ENCODE measurements at places on chromosomes 4 and X.

DNA sequence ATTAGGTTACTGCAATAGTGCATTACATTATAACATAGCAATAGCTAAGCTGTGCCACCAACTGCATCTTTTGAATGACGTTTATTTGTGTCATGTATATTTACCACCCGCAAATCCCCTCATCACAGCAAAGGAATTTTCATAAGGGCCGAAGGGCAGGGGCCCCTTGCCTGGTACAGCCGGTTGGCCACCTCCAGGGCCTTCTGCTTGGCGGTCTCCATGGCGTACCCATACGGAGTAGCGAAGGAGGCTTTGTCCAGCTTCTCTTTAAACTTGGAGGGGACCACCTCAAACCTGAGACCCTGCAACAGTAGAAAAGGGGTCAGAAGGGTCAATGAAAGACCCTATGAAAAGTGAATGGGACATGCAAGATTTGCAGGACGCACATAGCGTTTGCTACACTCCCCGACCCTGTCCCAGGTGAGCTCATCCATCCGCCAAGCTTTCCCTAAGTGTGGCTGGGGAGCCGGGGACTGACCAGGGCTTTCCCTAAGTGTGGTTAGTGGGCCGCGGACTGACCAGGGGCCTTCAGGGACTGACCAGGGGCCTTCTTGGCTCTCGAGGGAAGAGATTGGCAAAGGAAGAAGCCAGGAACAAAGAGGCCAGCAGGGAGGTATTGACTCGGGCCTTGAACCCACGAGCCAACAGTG, 10.6 kb downstream of the ASMTL start:
- no peak for DNase-seq

- DNase-seq, result no peak
Measured at GRCh38 chr4:53314252-53314651, 51.6 kb downstream of the SCFD2 start.

DNA sequence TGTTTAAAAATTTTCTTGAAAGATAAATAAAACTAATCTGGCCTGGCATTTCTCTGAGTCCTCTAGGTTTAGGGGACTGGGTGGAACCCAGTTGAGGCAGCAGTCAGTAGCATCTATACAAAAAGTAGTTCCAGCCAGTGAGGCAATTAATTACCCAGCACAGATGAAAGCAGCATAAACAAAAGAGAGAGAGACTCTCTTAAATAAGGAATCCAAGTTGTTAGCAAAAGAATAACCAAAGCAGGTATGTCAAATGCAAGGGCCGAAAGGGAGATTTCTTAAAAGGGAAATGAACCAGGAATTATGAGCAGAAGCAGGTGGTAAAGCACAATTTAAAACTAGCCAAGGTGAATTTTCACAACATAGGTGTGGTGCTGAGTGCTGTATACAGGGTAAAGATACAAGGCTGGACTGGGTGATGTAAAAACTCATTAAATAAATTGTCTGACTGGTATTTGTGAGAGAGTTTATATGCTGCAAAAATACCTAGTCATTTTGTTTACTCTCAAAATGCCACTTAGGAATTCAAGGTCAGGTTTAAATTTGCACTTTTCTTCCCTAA, 94.6 kb upstream of the GALNT7 start:
- no peak for DNase-seq

- DNase-seq, result no peak
Measured at GRCh38 chr4:108567831-108568230, 52.5 kb upstream of the RPL34 start.
